ENCODE measurements at places on chromosomes 6 and 20.

DNA sequence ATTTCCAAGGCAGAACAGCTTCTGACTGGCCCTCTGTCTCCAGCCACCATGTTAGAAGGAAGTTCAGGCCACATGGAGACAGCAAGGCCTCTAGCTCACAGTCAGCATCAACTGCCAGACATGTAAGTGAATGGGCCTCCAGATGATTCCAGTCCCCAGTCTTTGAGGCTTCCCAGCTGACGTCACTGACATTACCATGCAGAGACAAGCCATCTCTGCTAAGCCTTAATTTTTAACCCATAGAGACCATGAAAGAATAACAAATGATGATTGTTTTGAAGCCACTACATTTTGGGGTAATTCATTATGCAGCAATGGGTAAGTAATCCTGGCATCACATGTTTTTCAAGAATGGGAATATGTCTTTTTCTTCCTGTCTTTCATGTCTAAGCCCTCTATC is 11.3 kb upstream of the DEFB129 start:
- DNase-seq = no peak

- DNase-seq = no peak
These were observed 209.5 kb downstream of the FNDC1 start for GRCh38 chr6:159378411-159379328.

DNA sequence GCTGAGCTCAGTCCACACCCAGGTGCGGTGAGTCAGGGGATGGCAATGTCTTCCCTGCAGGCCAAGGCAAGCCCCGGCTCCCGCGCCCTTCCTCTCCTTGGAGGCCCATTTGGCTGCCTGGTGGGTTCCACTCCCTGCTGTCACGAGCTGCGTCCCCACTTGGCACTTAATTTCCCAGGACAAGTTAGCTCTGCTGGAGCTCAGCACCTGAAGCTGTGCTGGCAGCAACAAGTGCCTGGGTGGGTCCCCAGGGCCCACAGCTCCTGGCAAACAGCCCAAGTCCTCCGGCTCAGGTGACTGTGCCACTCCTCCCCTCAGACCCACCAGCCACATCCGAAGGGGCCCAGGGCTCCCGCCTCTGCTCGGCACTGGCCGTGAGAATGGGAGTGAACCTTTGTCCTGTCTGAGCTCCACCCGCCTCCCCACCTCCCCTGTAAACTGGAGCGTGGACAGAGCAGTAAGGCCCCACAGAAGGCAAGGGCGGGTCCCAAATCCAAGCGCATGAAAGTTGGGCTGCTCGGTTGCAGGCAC is 16.9 kb downstream of the LAMA5 start:
- DNase-seq = no peak

- no peak for DNase-seq
These were observed 15.1 kb upstream of the DEF6 start for GRCh38 chr6:35282472-35282871.

DNA sequence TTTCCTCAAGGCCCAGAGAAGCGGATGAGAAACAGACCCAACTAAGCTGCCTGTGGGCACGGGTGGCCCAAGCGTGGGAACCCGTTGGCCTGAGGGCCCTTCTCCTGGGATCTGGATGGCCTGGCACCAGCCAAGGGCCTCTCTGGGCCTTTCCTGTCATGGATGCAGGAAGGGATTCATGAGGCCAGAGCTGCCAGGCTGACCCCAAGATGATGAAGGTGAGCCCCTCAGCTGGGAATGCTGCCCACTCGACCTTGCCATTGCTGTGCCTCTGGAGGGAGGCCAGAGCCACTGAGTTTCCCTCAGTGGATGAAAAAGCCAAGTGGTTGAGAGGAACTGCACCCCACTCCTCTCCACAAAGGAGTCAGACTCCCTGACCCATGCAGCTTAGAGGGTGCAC is 171.2 kb downstream of the VEGFA start:
- peak; percentile 38 for DNase-seq

Measured in tibial artery (tissue), 4 donors.